Effector CD4-positive, alpha-beta T cell (primary cell): ENCODE measurements at places on chromosomes 16 and 17.

DNA sequence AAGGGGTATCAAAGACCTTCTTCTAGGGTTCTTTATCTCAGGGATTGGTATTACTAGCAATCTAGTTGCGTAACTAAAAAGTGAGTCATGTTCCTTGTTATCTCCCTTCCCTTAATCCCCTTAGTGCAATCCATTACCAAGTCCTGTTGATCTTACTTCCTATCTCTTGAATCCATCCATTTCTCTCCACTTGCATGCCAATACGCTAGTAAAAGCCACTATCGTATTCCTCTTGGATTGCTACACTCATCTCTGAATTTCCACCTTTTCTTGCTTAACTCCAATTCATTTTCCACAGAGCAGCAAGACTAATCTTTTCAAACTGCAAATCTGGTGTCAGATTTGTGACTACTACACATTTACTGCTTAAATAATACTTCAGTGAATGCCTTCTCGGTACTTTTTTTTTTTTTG lies 1.8 kb upstream of the ADAT1 start:
- no peak for DNase-seq

- DNase-seq, result no peak
Observed at GRCh38 chr16:74770831-74771526, 3.6 kb downstream of the FA2H start.

DNA sequence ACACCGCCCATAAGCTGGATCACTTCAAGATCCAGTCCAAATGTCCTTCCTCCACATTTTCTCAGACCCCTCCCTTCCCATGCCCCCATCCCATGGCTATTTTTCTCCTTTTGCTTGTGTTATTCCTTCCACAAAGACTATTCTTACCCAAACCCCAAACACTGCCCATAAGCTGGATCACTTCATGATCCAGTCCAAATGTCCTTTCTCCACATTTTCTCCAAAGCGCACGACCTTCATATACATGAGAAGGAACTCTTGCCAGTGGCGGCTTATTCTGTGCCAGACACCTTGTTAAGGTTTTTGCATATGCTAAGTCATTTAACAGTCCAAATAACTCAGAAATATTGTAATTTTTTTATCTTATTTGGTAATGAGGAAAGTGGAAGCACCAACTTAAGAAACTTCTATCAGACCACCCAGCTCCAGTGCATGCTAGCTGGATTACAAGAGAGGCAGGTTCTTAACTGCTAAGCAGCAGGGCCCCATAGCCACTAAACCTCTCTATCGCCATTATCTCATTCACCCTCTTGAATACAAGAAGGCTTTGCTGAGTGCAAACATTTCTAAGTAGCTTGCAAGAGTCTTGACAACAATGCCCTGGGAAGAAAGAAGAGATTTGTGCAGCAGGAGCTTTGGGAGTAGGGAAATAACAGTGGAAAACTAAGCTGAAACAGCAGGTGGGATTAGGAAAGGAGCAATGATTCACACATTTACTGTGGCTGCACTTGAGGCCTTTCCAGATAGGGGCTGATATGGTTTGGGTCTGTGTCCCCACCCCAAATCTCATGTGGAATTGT lies 428.2 kb upstream of the MAF start:
- no peak for DNase-seq

GRCh38 chr16:22358000-22358399 lies 16.4 kb downstream of the CDR2 start:
- DNase-seq, result no peak

DNA sequence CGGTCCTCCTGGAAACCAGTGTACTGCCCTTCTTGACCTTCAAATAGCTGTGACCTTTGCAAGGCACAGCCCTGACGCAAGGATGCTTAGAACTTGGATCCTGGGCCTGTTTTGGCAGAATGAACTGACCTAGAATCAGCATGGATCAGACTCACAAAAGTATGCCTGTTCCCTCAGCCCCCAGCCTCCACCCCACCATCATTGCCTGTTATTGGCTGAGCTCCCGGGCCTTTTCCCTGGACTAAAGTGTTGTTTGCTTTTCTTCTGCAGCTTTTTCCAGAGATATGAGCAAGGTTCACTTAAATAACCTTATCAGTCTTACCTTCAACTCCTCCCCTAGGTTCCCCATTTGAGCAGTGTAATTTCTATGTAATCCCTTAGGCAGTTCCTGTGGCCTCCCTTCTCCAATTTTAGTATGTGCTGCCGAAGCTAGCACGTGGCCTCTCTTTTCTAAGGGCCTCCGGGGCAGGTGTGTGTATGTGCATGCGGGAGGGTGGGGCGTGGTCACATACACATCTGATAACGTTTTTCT lies 347.4 kb downstream of the MAF start:
- no peak for DNase-seq

DNA sequence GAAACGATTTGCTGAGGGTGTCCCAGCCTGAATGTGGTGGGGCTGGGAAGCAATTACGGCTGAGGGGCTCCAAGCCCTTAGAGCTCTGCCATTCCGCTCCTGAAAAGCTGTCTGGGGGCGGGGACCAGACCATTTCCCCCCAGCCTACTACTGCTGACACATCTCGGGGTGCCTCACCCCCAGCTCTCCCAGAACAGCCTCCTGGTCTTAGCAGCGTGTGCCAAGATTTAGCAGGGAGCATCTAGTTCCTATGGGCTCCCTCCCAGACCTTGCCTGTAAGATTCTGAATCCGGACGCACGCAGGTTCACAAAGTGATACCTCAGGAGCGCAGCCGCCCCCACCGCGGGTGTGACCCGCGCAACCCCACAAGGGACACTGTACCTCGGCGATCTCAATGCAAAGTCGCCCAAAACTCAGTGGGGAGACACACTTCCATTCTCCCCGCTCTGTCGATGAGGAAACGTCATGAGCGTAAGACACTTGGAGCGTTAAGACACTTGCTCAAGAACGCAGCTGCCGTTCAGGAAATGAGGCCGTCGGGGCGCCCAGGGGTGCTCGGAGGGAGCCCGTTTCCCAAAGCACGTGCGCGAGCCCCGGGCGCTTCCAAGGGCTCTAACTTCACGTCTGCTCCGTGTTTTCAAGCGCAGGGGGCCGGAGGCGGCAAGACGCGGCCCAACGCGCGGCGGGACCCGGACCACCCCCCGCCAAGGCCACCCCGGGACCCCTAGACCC lies 629 bp downstream of the GEMIN4 start:
- DNase-seq, result peak; percentile 46

DNA sequence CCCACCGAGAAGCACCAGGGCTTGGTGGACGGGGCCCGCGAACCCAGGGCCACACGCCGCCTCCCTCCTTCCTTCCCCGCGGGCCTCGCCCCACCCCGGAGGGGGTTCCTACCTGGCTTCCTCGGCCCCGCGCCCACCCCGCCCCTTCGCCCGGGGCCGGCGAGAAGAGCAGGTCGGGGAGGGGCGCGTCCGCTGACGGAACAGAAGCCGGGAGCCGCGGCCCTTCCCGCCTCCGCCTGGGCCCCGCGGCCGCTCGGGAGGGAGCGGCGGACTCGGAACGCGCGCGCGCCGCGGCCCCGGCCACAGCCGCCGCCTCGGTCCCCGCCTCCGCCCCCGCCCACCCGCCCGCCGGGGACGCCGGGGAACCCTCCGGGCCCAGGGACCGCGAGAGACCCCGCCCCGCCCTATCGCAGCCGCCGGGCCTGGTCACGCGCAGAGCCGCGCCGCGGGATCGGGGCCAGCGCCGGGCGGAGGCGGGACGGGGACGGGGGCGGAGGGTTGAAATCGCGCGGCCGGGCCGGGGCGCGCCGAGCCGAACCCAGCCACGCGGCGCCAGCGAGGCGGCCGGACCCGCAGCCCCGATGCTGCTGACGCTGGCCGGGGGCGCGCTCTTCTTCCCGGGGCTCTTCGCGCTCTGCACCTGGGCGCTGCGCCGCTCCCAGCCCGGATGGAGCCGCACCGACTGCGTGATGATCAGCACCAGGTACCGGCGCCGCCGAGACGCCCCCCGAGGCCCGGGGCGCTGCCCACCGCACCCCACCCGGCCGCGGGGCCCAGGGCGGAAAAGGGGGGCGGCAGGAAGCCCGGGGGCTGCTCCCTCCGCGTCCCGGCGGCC lies at the start of gene TLCD3A:
TSS of gene TLCD3A (plus strand) at position 530 of the 835 bp plus-strand sequence. CDS start at position 582, 52 bp downstream.
- DNase-seq, result peak; percentile 36

GRCh38 chr16:3056336-3057180 lies 8.9 kb upstream of the IL32 start:
- no peak for DNase-seq

DNA sequence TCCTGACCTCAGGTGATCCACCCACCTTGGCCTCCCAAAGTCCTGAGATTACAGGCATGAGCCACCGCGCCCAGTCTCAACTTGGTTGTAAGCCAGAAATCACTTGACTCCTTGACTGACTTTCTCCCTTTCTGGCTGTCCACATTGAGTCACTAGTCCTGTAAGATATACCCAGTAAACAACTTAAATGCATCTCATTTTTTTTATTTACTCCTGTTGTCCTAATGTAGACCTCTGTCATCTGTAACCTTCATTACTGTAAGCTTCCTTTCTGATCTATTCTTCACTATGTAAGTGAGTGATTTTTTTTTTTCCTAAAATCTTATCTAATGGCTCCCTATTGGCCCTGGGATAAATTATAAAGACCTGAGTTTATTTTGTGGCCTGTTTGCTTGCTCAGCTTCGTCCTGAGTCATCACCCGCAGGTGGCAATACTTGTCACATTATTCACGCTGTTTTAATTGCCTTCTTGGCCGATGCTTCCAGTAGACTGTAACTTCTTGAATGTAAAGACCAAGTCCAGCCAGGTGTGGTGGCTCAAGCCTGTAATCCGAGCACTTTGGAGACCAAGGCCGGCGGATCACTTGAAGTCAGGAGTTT lies 41.0 kb downstream of the PAFAH1B1 start:
- no peak for DNase-seq

- DNase-seq, result no peak
Observed at GRCh38 chr17:82086941-82087906, 10.8 kb downstream of the FASN start.

- no peak for DNase-seq
Observed at GRCh38 chr17:63305857-63306256, 140.2 kb downstream of the CYB561 start.

DNA sequence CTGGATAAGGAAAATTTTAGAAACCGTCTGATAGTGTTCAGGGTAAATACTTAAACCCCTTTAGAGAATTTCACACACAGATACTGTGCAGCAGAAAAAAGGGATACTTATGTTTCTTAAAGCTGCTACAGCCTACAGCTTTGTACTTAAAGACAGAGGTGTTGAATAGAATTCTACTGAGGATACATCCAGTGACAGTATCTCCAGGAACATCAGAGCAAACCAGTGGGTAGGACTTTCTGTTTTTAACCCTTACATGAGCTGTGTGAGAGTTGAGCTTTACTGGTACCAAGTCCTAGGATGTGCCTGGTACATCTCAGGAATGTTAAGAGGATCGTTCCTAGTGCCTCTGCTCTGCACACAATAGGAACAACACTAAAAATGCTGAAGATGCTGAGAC lies 191.5 kb downstream of the FTO start:
- DNase-seq, result no peak

- no peak for DNase-seq
Observed at GRCh38 chr16:48912360-48912759, 302.4 kb upstream of the N4BP1 start.

- DNase-seq, result no peak
Observed at GRCh38 chr17:43983515-43984411, 20.7 kb upstream of the NAGS start.

DNA sequence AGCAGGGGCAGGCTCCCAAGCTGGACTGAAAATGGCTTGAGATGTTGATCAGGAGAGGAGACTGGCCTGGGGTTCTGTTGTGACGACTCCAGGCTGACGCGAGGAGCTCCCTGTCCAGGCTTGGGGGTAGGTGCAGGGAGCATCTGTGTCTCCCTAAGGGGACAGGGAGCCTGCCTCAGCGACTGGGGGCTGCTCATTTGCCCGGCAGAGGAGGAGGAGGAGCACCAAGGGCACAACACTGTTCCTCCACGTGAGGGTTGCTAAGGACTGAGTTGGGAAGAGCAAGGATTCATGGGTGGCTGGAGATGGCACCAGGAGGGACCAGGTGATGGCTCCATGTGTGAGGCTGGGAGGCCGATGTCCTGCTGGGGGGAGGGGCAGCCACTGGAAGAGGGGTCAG lies 53.3 kb downstream of the USP22 start:
- no peak for DNase-seq

GRCh38 chr17:65495122-65496055 lies 66.1 kb downstream of the AXIN2 start:
- no peak for DNase-seq

DNA sequence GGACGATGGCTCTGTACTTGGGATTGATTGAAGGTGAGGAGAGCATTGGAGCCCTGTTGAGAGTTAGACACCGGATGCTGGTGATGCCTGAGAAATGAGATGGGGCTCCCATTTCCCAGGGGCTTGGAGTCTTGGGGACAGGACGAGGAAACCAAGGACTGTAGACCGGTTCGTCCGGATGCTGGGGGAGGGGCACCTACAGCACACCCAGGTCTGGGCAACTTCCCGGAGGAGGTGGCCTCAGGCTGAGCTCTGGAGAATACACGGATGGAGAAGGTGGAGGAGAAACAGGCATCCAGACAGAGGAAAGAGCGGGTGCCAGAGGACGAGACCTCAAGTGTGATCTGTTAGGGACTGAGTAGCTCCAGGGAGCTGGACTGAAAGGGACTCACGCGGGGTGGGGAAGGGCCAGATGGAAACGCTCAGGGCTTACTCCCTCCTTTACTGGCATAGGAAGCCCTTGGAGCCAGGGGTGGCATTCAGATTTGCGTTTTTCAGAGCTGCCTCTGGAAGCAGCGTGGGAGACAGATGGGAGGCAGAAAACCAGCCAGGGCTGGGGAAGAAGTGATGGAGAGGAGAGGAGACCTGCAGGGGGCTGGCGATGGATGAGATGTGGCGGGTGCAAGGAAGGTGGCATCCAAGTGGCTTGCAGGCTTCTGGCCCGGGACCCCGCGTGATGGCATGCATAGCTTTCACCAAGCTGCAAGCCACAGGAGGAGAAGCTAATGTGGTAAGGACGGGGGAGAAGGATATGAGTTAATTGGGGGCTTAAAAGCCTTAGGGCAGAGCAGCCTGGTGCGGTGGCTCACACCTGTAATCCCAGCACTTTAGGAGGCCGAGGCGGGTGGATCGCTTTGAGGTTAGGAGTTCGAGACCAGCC lies 8.3 kb downstream of the C1QTNF1 start:
- no peak for DNase-seq

DNA sequence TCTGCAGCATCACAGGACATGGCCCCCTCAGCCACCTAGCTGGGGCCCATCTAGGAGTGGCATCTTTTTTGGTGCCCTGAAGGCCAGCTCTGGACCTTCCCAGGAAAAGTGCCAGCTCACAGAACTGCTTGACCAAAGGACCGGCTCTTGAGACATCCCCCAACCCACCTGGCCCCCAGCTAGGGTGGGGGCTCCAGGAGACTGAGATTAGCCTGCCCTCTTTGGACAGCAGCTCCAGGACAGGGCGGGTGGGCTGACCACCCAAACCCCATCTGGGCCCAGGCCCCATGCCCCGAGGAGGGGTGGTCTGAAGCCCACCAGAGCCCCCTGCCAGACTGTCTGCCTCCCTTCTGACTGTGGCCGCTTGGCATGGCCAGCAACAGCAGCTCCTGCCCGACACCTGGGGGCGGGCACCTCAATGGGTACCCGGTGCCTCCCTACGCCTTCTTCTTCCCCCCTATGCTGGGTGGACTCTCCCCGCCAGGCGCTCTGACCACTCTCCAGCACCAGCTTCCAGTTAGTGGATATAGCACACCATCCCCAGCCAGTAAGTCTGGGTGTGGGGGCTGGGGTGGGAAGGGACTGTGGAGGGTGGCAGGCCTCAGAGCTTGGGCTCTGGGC lies 22.0 kb downstream of the RARA start:
- DNase-seq, result no peak

GRCh38 chr16:50884066-50884860 lies 142.4 kb downstream of the CYLD start:
- peak; percentile 7 for DNase-seq

- DNase-seq, result no peak
Observed at GRCh38 chr17:19485800-19486340, 47.8 kb upstream of the SLC47A1 start.
